ENCODE measurements at places on chromosomes 5 and 9. TPM values are rescaled to one million over a fixed set of nuclear protein-coding genes. Genes with fewer than 3 reads are reported as not detected.

The PGM5 gene
- total RNA-seq: 0.21 TPM

The HARS1 gene
- total RNA-seq: 76.4 TPM

The CCDC183 gene
- 0.62 TPM for total RNA-seq

The TRAPPC13 gene
- total RNA-seq: 17.3 TPM

The IRGM gene
- total RNA-seq: 0.18 TPM

The TLE1 gene
- total RNA-seq: 12.9 TPM

DNA sequence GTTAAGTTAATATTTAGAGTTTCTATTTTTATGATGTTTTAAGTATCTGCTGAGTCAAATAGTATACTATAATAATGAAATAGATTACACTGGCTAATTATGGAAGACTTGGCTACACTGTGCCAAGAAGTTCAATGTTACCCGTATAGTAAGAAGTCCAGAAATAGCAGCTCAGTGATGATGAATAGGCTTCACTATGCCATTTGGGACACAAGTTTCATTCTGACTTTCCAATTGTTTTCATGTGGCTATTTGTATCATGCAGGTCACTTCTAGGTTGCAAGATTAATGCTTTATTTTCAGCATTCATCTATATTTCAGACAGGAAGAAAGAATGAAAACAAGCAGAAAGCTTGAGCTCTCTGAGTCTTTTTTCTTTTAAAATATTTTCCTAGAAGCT lies 194.5 kb upstream of the RIOK2 start:
- H3K4me3 ChIP-seq: no peak overlapping the region
- no peak for DNase-seq

DNA sequence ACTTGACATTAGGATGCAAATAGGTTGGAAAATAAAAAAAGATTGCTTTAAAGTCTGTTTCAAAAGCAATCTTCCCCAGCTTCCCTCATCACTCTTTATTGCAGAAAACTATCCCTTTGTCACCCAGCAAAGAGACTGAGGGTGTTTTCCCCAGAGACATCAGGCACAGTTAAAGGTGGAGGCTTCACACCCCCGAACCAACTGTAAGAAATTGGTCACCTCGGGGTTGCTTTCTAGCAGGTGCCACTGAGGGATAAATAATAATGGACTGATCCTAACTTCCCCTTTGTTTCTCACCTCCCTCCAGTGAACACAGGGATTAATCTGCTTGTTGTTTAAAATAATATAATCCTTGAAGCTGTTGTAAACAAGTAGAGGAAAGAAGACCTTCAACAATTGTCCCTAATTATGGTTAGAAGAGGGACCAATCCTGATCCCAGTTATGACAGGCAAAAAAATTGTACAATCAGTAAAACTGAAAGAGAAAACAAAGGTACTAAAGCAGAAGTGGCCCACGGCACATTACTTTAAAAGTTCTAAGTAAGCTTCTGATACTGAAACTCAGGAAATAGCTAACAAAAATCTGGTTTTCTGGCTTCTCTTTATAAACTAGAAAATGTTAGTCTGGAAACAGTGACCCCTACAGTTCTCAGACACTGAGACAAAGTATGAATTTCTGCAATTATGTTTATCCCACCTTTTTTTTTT lies 6.6 kb upstream of the PCSK1 start:
- no peak overlapping the region for H3K27ac ChIP-seq
- H3K36me3 ChIP-seq: no peaks in the 10 kb centered on the region
- peaks cover 48% of the 10 kb centered on the region for H3K27me3 ChIP-seq
- no peak overlapping the region for H3K4me3 ChIP-seq
- no peaks in the 10 kb centered on the region for H3K4me1 ChIP-seq

- no peaks in the 10 kb centered on the region for H3K27me3 ChIP-seq
- H3K36me3 ChIP-seq: no peaks in the 10 kb centered on the region
- no peaks in the 10 kb centered on the region for H3K4me1 ChIP-seq
- DNase-seq: no peak
Observed at GRCh38 chr5:178246624-178247279, 14.2 kb upstream of the PHYKPL start.

DNA sequence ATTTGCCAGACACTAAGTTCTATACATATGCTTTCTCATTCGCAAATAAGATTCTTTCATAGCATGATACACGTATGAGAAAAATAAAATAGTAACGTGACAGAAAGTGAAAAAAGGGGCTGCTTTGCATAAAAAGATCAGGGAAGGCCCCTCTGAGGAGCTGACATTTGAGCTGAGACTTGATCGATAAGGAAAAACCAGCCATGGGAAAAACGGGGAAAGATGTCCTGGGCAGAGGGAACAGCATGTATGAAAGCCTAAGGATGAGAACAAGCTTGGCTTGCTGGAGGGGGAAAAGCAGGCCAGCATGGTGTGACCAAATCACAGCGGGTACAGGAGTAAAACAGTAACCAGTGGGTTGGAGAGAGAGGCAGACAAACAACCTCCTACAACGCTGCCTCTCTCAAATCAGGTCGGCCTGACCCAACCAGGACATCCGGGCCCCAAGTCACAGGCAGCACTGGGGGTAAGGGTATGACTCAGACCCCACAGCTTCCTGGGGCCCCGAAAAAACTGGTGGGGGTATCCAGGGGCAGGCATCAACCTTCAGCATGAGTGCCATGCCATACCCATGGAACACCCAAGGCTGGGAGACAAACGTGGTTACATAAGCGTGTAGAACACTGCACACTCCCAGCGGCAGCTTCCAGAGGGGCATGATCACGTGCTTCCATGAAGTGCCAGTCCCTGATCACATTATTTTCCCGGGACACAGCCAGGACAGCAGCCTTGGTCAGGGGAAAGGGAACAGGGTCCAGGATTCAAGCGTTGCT lies 2.2 kb downstream of the TNIP1 start:
- H3K4me3 ChIP-seq: no peak overlapping the region
- H3K36me3 ChIP-seq: no peaks in the 10 kb centered on the region
- H3K27me3 ChIP-seq: no peaks in the 10 kb centered on the region
- H3K27ac ChIP-seq: no peak overlapping the region

- no peaks in the 10 kb centered on the region for H3K36me3 ChIP-seq
- H3K4me1 ChIP-seq: no peaks in the 10 kb centered on the region
- H3K27me3 ChIP-seq: no peaks in the 10 kb centered on the region
- no peak overlapping the region for H3K4me3 ChIP-seq
Observed at GRCh38 chr9:29750062-29750461, 2176.8 kb upstream of the C9orf72 start.

- peaks cover 16% of the 10 kb centered on the region for H3K36me3 ChIP-seq
- peaks cover 16% of the 10 kb centered on the region for H3K4me1 ChIP-seq
- no peak overlapping the region for H3K4me3 ChIP-seq
- no peak for DNase-seq
- H3K27ac ChIP-seq: peak overlapping the region; percentile 91
- no peaks in the 10 kb centered on the region for H3K27me3 ChIP-seq
Observed at GRCh38 chr5:43119771-43120170, 943 bp upstream of the ZNF131 start.

- peak; percentile 8 for DNase-seq
- H3K27me3 ChIP-seq: no peaks in the 10 kb centered on the region
- no peak overlapping the region for H3K27ac ChIP-seq
Observed at GRCh38 chr5:5979377-5979760, 399.0 kb downstream of the MED10 start.

DNA sequence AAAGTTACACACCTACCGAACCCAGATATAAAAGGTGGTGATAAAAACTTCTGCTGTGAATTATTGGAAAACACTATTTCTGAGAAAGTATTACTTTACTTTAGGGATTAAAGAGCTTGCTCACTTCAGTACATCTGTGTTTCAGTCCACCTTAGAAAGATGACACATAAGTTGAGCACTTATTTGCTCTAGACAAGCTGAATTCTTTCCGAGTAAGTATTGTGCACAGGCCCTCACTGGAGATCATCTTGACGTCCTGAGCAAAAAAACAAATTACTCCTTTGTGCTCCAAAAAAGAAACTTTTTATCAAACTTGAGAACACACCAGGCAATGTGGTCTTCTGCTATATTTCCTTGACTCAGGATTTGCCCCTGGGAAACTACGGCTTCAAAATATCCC lies 231.0 kb upstream of the GRAMD2B start:
- no peak for DNase-seq
- H3K4me1 ChIP-seq: no peaks in the 10 kb centered on the region
- no peak overlapping the region for H3K27ac ChIP-seq
- no peak overlapping the region for H3K4me3 ChIP-seq
- H3K27me3 ChIP-seq: no peaks in the 10 kb centered on the region

DNA sequence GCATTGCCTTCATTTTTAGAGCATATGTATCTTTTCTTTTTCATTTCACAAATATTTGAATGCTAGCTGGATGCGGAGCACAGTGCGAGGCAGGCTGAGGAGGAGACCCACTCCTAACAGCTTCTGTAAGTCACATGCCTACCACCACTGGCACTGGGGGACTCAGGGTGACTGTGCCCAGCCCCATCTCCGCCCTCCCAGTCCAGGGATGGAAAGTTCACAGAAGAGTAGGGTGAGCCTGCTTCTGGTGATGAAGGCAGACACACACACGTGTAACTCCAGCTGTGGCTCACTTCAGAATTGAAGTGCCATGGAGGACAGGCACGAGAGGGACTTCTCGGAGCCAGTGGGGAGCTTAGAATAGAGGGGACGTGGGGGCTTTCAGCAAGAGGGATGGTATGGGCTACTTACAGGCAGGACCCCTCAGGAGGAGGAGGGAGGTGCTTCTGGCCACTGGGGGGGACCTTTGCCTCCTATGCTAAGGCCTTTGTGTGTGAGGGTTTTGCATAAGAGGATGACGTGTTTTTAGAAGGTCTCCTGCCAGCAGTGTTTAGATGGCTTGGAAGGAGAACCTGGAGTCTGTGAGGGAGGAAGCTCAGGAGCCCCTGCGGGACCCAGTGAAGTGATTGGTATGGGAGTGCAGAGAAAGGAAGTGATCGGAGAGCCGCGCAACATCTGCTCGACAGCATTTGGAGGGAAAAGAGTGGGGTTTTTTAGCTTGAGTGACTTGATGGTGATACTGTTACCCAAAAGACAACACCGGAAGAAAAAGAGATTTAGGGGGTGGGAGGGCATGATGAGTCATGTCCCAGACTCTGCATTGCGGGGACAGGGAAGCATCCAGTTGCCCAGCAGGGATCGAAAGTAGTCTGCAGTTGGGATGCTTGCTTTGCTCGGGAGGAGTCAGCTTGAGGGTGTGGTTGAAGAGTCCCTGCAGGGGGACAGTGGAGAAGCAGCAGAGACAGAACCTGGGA lies 163.5 kb upstream of the OTULINL start:
- no peak for DNase-seq
- no peaks in the 10 kb centered on the region for H3K4me1 ChIP-seq
- H3K27ac ChIP-seq: no peak overlapping the region
- peaks cover 69% of the 10 kb centered on the region for H3K36me3 ChIP-seq
- no peak overlapping the region for H3K4me3 ChIP-seq
- no peaks in the 10 kb centered on the region for H3K27me3 ChIP-seq

- H3K4me1 ChIP-seq: peaks cover 2% of the 10 kb centered on the region
- no peaks in the 10 kb centered on the region for H3K27me3 ChIP-seq
- peak; percentile 27 for DNase-seq
- H3K36me3 ChIP-seq: no peaks in the 10 kb centered on the region
- peak overlapping the region; percentile 48 for H3K27ac ChIP-seq
Observed at GRCh38 chr9:107274953-107275422, 8.1 kb upstream of the RAD23B start.

DNA sequence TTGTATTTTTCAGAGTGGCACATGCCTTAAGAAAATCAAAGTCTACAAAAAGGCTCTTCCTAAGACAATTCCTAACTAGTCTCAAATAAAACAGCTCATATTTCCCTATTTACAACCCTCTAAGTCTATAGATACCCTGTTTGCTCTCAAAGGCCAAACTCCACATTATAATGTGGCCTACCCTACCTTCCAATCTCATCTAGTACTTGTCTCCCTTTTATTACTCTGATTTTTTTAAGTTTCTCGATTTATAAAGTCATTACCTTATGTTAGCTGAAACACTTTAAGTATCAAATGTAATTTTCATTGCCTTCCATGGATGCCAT lies 19.4 kb downstream of the KIAA1191 start:
- no peak overlapping the region for H3K27ac ChIP-seq
- no peak overlapping the region for H3K4me3 ChIP-seq
- H3K36me3 ChIP-seq: peaks cover 12% of the 10 kb centered on the region
- no peak for DNase-seq
- no peaks in the 10 kb centered on the region for H3K4me1 ChIP-seq
- H3K27me3 ChIP-seq: no peaks in the 10 kb centered on the region

GRCh38 chr5:161934486-161934885 lies 86.6 kb downstream of the GABRA1 start:
- no peak for DNase-seq
- no peak overlapping the region for H3K4me3 ChIP-seq
- no peak overlapping the region for H3K27ac ChIP-seq
- H3K36me3 ChIP-seq: no peaks in the 10 kb centered on the region

GRCh38 chr9:70861797-70862196 lies 259.6 kb downstream of the TRPM3 start:
- H3K4me3 ChIP-seq: no peak overlapping the region
- no peaks in the 10 kb centered on the region for H3K36me3 ChIP-seq
- H3K27ac ChIP-seq: no peak overlapping the region

GRCh38 chr5:175692235-175692995 lies 34.5 kb downstream of the HRH2 start:
- no peak for DNase-seq
- peaks cover 5% of the 10 kb centered on the region for H3K27me3 ChIP-seq

DNA sequence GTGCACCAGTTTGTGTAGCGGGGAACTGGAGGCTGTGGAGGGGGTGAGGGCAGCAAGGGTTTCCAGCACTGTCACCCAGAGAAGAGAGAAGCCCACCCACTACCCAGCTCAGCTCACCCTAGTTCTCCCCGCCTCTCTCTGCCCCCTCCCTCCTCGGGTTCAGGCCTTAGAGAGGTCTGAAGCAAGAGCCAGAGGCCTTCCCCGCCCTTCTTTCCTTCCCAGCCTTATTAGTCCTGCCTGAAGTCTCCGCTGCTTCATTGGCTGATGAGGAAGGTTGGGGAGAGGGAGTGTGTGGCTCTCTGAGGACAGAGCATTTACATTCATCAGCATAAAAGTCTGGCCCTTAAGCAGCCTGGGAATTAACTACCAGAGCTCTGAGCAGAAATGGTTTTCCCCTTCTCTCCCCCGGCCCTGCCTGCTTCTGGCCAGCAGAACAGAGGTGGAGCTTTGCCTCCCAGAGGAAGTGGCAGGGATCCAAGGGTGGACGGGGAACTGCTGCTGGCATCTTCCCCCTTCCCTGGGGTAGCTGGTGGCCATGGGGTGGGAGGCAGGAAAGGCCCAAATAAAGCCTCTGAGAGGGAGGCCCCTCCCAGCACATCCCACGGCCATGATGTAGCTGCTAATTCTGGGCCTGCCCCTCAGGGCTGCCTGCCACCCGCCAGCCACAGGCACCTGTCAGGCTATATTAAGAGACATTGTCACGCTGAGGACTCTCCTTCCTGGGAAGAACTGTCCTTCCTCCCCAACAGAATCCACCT lies 4.1 kb downstream of the DNAJB5 start:
- H3K4me3 ChIP-seq: no peak overlapping the region
- H3K27ac ChIP-seq: no peak overlapping the region
- no peaks in the 10 kb centered on the region for H3K27me3 ChIP-seq
- no peaks in the 10 kb centered on the region for H3K36me3 ChIP-seq

DNA sequence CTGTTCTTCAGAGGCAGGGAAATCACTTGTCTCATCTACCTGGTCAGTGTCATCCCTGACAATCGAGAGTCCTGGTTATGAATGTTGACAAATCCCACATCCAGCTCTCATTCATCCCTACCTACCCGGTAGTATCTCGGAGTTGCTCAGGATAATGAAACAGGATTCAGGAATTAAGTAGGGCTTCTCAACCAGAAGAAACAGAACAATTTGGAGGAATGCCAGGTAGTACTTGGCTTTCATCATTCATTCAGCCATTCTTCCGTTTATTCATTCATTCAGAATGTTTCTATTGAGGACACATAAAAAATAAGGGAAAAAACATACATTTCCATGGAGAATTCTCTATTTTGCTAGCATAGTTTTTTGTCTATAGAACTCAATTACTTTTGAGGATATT lies 195.0 kb downstream of the ARHGEF28 start:
- H3K4me3 ChIP-seq: no peak overlapping the region
- H3K4me1 ChIP-seq: peaks cover 12% of the 10 kb centered on the region
- H3K27ac ChIP-seq: no peak overlapping the region
- H3K27me3 ChIP-seq: no peaks in the 10 kb centered on the region
